ENCODE measurements at places on chromosomes 2 and 18.

DNA sequence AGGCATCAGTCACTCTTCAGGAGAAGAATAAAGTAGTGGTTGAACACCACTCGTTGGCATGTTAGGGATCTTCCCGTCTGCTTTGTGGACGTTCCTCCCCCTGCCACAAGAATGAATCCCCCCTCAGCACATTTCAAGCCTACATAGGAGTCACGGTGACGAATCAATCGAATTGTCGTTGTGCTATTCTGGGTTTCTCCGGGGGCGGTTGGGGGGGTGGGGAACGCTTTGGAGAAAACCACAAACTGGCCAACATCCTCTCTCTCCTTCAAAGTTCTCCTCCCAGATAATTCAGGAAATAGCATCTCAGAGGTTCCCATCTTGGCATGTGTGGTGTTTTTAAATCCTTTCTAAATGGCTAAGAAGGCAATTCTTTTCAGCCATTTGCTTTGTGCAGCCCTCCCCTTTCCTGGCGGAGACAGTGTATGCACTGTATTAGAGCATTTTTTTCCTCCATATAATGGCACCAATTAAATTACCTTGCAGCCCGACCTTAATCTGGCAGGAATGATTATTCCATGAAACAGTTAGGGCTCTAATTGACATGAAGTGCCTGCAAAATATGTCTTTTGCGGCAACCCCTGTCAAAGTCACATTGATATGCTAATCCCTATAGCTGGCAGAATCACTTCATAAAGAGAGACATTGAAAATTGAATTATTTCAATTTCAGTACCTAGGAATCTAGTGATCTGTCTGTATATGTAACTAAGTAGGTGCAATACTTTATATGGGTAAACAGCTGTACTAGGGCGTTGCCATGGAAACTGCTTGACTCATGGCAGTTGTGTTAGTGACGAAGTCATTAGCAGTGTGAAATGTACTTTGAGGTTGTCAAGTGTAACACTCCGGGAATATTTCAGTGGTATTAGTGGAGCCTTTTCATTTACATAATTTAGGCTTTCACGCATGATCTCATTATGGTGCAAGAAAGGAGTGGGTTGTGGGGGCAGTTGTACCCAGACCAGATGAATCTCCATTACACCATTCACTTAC is 323.4 kb upstream of the SLC14A2 start:
- no peak overlapping the region for H3K4me3 ChIP-seq
- no peaks in the 10 kb centered on the region for H3K4me1 ChIP-seq
- H3K27ac ChIP-seq = no peak overlapping the region
- H3K36me3 ChIP-seq = no peaks in the 10 kb centered on the region
- no peak for DNase-seq
- no peaks in the 10 kb centered on the region for H3K27me3 ChIP-seq

DNA sequence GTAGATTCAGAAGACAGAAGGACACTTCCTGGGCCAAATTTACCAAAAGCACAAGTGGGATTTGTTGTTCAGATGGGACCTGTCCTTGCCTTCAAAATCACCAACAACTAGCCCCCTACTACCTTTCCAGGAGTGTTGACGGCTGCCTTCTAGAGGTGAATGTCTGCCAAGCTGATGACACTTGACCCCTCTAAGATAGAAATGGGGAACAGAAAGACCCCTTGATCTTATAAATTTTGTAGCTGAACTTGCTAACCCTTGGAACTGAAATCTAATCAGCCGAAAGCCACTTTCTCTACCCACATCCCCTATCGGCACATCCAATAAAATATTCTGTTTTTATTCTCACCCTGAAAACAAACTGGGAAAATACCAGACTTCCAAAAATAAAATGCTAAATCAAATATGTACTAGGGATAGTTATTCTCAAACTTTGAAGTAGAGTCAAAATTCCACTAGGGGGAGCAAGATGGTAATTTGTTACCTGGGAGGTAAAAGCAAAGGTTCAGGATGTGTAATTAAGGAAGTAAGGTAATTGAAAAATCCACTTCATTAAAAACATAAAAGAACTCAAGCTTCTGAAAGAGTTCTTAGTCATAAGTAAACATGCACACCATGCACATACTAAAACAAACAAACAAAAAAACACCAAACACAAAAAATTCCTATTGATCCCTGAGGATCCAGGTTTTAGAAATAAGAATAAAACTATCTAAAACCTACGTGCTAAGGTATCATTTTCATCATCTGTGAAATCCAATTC is 119.2 kb downstream of the ANKRD44 start:
- DNase-seq = no peak
- no peak overlapping the region for H3K4me3 ChIP-seq
- H3K4me1 ChIP-seq = peaks cover 29% of the 10 kb centered on the region
- no peak overlapping the region for H3K27ac ChIP-seq

- no peaks in the 10 kb centered on the region for H3K4me1 ChIP-seq
- no peaks in the 10 kb centered on the region for H3K36me3 ChIP-seq
- H3K27me3 ChIP-seq = peaks cover 25% of the 10 kb centered on the region
- H3K27ac ChIP-seq = no peak overlapping the region
- no peak overlapping the region for H3K4me3 ChIP-seq
- peak; percentile 26 for DNase-seq
Measured at GRCh38 chr2:118032169-118033013, 18.5 kb upstream of the CCDC93 start.

- H3K27me3 ChIP-seq = no peaks in the 10 kb centered on the region
- DNase-seq = no peak
- no peaks in the 10 kb centered on the region for H3K4me1 ChIP-seq
- H3K27ac ChIP-seq = no peak overlapping the region
- no peaks in the 10 kb centered on the region for H3K36me3 ChIP-seq
- no peak overlapping the region for H3K4me3 ChIP-seq
Measured at GRCh38 chr2:28904802-28905457, 10.5 kb downstream of the WDR43 start.

GRCh38 chr2:176246331-176246730 is 22.9 kb upstream of the MTX2 start:
- no peaks in the 10 kb centered on the region for H3K4me1 ChIP-seq
- H3K27me3 ChIP-seq = no peaks in the 10 kb centered on the region
- DNase-seq = no peak
- H3K27ac ChIP-seq = no peak overlapping the region

DNA sequence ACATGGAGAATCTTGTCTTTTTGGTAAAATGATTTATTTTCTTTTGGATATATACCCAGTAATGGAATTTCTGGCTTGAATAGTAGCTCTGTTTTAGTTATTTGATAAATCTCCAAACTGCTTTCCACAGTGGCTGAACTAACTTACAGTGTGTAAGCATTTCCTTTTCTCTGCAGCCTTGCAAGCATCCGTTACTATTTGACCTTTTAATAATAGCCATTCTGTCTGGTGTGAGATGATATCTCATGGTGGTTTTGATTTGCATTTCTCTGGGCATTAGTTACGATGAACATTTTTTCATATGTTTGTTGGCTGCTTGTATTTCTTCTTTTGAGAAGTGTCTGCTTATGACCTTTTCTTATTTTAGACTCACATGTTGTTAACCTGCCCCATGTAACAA is 190.2 kb downstream of the GALR1 start:
- H3K4me3 ChIP-seq = no peak overlapping the region
- DNase-seq = no peak
- no peak overlapping the region for H3K27ac ChIP-seq
- no peaks in the 10 kb centered on the region for H3K36me3 ChIP-seq
- H3K4me1 ChIP-seq = no peaks in the 10 kb centered on the region

DNA sequence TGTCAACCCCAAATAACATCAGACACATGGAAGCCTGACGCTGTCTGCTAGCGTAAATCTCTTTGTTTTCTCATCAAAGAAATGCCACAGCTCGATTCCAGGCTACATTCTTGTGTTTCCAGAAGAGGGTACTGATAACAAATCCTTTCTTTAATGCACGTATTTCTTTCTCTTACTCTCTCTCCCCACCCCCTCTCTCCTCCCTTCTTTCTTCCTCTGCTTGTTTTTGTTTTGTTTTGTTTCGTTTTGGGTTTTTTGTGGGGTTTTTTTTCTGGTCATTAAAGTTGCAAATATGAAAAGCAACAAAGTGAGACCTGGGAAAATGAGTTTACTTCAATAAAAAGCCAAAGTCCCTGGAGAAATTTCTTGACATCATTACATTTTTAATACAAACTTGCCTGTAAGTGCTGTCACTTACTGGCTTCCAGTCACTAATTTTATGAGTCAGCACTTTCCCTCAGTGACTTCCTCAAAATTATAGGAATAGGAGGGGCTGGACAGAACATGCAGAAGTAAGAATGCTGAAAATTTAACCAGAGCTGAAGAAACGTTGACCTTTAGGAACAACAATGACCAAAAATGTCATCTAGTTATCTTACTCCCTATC is 106.7 kb upstream of the NABP1 start:
- peak overlapping the region; percentile 78 for H3K27ac ChIP-seq
- H3K27me3 ChIP-seq = no peaks in the 10 kb centered on the region
- H3K4me3 ChIP-seq = peak overlapping the region; percentile 24
- H3K4me1 ChIP-seq = peaks cover 5% of the 10 kb centered on the region
- no peaks in the 10 kb centered on the region for H3K36me3 ChIP-seq
- DNase-seq = no peak

Data from left lung (tissue), 14 donors.